NCI-H146 (cell line): ENCODE measurements at places on chromosomes 5 and 9.

DNA sequence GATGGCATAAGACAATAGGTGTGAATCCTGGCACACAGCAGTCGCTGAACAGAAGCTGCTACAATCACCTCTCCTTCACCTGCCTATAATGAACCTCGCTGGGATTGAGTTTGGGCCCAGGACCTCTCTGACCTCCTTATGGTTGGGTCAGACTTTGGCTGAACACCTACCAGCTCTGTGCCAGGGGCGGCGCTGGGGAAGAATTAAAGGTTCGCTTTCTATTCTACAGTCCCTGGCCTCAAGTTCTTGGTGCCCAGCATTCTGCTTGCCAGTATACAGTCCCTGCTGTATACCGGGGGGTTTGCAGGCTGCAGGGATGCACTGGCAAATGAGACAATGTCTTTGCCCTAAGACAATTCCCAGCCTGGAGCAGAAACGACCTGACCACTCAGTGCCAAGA is 895 bp upstream of the STRBP start:
- DNase-seq: peak; percentile 13

- no peak for DNase-seq
Observed at GRCh38 chr9:13899924-13900323, 414.0 kb downstream of the NFIB start.

DNA sequence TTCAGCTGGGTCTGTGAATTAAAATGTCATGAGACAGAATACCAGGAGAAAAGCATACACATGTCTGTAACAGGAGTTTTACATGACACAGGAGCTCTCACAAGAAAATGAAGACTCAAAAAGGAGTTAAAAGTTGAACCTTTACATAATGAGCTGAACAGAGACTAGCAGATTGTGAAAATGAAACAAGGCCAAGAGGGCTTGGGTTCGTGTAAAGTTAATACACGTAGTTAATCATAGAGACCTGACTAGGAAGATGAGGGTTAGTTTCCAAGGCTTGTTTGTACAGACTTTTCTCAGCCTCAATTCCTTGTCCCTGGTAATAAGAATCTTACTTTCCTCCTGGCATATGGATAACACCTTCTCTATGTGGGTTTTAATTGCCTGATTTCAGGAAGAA is 1294.0 kb downstream of the MAT2B start:
- no peak for DNase-seq

DNA sequence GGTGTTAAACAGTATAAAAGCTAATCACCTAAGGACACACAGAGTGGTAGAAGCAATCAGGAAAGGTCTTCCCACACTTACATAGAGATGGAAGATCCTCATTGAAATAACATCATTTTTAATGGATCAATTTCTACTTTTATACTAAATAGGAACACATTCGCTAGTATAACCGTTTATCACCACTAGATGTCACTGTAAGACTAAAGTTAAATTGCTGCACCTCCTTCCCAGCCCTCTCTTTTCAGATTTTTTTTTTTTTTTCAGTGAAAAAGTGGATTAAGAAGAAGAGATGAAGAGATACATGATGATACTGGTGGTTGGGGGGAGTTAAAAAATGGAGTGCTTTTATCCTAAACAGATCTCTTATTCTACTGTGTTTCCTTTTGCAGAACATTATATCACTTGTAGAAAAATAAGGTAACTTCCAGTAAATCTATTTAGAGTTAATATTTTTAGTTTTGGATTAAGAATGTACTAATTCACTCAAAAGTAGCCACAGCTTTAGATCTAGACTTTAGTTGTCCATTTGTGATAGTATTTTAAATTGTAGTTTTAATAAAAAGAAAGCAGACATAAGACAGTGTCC is 116.9 kb upstream of the ARRDC3 start:
- DNase-seq: peak; percentile 55

GRCh38 chr5:65359981-65360380 is 121.7 kb downstream of the ADAMTS6 start:
- DNase-seq: no peak

GRCh38 chr5:135396459-135397055 is 2.5 kb downstream of the MACROH2A1 start:
- no peak for DNase-seq

GRCh38 chr9:95246547-95246946 is 71.0 kb downstream of the FANCC start:
- DNase-seq: no peak

GRCh38 chr9:104263942-104264341 is 169.8 kb downstream of the SMC2 start:
- DNase-seq: no peak

DNA sequence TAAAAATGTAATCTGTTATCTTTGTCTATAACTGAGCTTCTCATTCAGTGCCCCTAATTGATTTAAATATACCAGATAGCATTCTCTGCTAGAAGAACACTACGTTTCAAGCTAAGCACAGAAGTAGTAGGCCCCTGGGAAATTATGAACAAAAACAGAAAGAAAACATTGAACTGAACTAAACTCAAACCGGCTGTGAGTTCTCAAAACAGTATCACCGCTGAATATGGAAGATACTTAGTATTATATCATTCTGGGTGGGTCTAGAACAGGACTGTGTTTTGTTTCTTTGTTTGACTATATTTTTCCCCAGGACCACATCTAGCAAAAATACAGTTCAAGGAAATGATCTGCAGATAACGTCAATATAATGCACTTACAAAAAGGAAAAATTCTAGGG is 95.1 kb upstream of the HMHB1 start:
- DNase-seq: no peak

GRCh38 chr5:174560861-174561260 is 163.5 kb upstream of the MSX2 start:
- no peak for DNase-seq

GRCh38 chr9:130745829-130746228 is 52.2 kb downstream of the EXOSC2 start:
- DNase-seq: no peak

- DNase-seq: peak; percentile 63
Observed at GRCh38 chr9:122498883-122499288, 11.7 kb upstream of the OR1J2 start.

- no peak for DNase-seq
Observed at GRCh38 chr5:2300421-2300820, 417.7 kb upstream of the IRX4 start.

DNA sequence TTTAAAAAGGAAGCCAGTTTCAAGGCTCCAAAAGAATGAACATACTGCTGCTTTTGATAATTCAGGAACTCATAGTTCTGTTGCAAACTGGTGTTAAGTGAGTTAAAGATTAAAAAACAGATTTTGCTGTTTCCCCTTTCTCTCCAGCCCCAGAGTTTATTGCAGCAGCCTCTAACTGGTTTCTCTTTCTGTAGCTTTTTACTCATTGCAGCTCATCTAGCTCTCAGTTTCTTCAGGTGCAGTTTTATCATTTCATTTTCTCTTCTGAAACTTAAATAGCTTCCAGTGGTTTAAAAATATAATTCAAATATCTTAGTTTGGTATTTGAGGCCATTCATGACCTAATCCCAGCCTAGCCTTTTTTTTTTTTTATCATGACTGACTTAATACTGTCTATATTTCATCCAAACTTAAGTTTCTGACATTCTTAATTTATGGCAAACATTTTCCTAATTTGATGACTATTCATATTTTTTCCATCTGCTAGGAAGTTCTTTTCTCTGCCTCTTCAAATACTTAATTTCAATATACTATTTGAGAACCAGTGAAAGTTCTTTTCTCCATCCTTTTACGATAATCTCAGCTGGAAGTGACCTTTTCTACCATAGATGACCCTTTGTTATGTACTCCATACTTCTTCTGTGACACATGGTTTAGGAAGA is 252.7 kb upstream of the GRIA1 start:
- DNase-seq: no peak

- no peak for DNase-seq
Observed at GRCh38 chr5:73351593-73351992, 97.0 kb downstream of the FOXD1 start.

DNA sequence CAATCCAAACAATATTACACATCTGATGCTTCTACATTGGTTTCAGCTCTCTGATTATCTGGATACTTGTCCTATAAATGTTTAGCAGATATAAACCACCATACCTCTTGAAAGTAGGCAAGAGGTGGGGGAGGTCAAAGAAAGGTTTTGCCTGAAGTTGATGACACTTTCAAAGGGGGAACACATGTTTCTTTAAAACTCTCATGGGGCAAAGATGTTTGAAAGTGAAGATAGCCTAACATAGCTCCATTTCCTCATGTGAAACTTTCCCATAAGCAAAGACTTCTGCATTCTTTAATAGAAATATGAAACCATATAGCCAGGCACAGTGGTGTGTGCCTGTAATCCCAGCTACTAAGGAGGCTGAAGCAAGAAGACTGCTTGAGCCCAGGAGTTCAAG is 62.1 kb downstream of the CETN3 start:
- no peak for DNase-seq

GRCh38 chr5:135891268-135891667 is 4.4 kb downstream of the IL9 start:
- DNase-seq: peak; percentile 62

- peak; percentile 93 for DNase-seq
Observed at GRCh38 chr9:23005156-23005555, 558.5 kb downstream of the DMRTA1 start.

GRCh38 chr5:111762895-111763294 is 5.9 kb upstream of the NREP start:
- peak; percentile 37 for DNase-seq

DNA sequence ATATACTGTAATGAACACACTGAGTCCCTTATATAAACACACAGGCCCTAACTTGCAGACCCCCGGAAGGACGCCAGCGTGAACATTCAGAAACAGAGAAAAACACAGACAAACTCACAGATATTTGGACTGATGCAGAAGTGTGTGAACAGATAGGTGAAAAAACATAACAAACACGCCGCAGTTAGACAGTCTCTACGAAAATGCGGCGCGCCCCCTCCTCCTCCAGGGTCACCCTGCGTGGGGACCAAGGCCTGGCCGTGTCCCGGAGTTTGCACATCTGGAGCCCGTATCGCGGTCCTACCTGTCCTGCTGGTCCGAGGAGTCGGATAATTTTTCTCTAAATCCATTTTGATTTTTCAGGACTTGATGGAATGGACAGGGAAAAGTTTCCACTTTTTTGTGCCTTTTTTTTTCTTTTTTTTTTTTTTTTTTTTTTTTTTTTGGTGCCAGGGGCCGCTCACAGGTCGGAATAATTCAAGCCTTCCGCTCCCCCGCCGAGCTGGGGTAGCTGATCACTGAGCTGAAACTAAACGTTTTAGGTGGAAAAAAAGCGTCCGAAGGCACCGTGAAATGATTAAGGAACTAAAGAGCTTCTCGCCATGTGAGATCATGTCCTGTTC is at the start of gene PAX5:
PAX5 (minus strand) TSS at position 587 of the 623 bp plus-strand sequence; CDS start at position 350, 237 bp downstream.
- DNase-seq: no peak

DNA sequence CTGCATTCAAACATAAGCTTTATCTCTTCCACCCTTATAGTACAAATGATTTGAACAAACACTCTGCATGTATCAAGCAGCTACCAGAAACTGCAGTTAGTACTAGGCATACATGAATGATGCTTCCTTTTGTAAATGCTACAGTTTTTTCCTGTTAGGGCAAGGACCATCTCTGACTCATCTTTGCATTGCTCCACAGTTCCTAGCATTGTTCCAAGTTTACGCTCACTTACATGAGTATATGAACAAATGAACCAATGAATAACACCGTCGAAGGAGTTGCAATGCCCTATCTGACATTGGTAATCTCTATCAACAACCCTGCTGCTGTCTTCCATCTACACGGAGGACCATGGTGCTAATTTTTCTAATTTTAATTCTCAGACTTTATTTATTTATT is 2.1 kb upstream of the ALDH7A1 start:
- no peak for DNase-seq

GRCh38 chr5:57828221-57828620 is 345.6 kb upstream of the ACTBL2 start:
- DNase-seq: no peak

DNA sequence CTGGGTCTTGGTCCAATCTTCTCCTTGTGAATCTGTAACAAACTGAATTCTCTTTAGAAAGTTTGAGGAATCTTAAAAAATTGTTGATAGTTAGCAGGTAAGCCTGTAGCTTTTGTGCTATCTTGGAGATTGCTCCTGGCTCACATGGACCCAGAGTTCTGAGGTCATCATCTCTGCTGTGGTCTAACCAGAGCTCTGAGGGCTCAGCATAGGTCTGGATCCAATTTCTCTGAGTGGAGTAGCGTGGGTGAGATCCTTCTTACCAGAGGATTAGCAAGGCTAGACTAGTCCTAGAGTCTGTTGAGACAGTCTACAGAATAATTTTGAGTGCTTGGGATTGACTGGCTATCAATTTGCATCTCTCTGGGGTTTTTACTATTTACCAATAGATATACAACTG is 60.5 kb upstream of the IL6ST start:
- DNase-seq: no peak

- DNase-seq: no peak
Observed at GRCh38 chr5:147534172-147534951, 24.5 kb upstream of the DPYSL3 start.

DNA sequence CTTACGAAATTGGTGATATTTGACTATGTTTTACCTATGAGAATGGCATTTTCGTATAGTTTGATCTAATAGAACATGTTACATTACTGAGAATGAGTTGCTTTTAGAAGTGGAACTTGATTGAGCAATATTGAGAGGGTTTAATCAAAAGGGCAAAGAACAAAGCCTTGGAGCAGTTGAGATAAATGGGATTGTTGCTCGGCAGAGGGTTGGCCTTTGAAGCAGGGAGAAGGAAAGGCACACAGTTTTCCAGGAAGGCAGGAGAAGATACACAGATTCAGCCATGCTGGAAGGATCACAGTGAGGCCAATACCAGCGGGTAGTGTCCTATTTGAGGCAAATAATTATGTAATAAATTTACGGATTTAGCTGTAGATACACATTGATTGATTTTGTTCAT is 19.5 kb downstream of the MAN2A1 start:
- DNase-seq: no peak

- DNase-seq: no peak
Observed at GRCh38 chr9:31519424-31519823, 865.0 kb upstream of the ACO1 start.

- DNase-seq: no peak
Observed at GRCh38 chr5:77842243-77842642, 66.1 kb upstream of the TBCA start.

DNA sequence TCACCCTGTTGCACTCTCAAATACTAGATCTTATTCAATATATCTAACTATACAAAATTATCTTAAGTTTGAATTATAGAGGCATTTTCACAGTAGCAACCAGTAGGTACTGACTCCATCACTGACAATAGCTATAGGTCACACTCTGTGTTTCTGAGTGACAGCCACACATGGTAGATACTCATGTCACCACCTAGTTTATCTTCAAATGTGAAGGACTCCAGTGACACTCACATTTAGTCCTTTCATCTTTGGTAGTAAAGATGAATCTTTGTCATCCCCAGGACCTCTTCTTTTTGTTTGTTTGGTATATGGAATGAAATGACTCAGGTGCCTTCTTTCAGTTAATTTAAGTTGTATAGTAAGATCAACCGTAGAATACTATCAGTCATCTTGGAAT is 102.5 kb upstream of the DHFR start:
- DNase-seq: no peak
